ENCODE measurements at places on chromosomes 12 and 14. TPM values are rescaled to one million over a fixed set of nuclear protein-coding genes. Genes with fewer than 3 reads are reported as not detected.

- DNase-seq = peak; percentile 56
Measured at GRCh38 chr12:6570264-6570887, 2.3 kb upstream of the NOP2 start.

DNA sequence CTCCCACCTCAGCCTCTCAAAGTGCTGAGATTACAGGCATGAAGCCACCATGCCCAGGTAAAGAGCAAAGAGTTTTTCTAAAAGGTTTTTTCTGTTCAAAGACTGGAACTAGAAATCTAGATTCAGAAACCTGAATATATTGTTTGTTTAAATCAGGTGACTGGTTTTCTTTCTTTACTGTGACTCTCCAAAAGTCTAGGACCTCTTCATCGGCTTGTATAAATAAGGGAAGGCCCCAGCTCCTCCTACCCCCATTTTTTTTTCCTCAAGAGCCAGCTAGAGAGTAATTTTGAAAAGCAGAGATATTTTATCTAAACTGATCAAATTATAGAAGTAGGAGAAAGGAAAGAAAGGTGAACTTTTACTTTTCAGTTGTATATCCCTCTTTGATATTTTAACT lies 48.0 kb downstream of the TMEM116 start:
- no peak for DNase-seq

DNA sequence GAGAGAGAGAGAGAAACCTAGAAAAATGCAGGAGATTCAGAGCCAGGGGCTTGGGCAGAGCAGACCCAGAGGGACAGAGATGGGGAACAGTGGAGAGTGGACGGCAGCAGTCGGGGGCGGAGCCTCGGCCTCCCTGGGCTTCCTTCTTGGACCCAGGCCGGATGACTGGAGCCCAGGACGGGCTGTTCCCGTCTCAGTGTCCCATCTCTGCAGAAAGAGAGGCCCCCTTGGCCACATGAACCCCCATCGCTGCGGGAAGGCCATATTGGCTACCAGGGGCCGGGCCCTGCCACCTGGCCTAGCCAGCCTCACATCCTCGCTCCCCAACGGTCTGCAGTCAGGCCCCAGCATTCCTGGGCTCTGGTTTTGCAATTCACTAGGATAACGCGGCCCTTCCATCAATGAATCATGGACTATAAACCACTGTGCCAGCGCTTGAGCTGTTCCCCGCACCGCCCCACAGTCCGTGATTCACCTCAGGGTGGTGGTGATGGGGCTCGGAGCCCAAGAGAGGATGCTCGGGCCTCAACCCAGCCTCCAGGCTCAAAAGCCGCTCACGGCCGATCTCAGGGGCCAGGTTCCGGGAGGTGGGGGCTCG lies 116.5 kb downstream of the RFLNA start:
- DNase-seq = peak; percentile 85

- DNase-seq = peak; percentile 79
Measured at GRCh38 chr14:25132732-25133422, 82.9 kb upstream of the STXBP6 start.

- no peak for DNase-seq
Measured at GRCh38 chr12:131603106-131603938, 107.6 kb upstream of the SFSWAP start.

DNA sequence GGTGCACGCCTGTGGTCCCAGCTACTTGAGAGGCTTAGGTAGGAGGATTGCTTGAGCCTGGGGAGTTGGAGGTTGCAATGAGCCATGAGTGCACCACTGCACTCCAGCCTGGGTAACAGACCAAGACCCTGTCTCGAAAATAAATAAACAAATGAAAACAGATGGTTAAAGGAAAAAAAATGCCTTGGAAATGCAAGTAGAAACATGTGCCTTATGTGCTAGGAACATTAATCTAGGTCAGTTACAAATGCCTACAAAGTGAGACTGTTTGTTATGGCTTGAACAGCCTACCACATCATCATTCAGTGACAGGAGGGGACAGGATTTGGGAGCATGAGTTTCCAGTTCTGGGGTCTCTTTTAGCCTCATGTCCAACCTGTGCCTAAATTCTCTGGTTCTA lies 52.4 kb upstream of the BCAT1 start:
- DNase-seq = peak; percentile 8

DNA sequence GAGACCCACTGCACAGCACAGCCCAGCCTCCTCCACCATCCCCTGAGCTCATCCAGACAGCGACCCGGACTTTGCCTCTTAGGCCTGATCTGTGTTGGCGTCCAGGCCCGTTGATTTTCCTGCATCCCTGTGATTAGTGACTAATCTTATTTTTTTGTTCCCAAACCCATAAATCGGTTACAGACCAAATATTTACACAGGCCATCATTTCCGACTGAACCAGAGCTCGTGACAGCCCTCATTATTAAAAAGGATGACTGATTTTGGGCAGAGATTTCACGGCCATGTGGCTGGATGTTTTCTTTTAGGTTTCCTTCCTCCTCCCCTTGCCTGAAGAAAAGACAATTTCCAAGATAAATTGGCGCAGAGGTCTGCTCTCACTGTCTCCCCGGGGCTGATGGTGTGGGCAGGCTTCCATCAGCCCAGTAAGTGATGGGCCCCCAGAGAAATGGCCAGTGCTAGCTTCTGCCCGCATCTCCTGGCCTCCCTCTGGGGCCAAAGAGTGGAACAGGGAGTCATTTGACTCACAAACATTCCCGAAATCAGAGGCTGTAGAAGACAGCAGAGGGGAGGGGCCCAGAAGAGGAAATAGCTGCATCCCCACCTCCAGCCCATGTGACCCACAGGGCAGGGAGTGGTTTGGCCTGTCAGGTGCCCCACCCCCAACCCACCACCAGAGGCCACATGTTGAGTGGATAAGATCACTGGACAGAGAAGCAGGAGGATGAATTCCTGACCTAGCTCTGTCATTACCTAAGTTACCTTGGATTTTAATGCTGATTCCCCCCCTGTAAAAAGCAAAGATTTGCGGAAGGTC lies 283.5 kb downstream of the KSR2 start:
- peak; percentile 10 for DNase-seq

- no peak for DNase-seq
Measured at GRCh38 chr14:58088961-58089360, 63.1 kb downstream of the ARMH4 start.

DNA sequence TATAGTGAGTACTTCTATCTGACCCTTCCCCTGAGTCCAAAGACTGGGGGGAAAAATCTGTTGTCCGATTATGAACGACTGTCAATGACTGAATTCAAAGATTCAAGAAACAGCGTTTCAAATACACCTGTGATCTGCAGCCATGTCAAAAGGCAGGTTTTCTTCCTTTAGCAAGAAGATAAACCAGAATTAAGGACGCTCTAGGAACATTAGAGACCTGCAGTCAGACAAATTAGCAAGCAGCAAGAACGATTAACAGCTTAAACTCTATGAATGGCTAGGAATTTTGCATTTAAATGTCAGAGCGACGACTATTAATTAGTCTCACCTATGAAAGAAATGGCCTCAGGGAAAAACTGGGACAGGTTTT lies 2.1 kb downstream of the DUSP6 start:
- DNase-seq = no peak

DNA sequence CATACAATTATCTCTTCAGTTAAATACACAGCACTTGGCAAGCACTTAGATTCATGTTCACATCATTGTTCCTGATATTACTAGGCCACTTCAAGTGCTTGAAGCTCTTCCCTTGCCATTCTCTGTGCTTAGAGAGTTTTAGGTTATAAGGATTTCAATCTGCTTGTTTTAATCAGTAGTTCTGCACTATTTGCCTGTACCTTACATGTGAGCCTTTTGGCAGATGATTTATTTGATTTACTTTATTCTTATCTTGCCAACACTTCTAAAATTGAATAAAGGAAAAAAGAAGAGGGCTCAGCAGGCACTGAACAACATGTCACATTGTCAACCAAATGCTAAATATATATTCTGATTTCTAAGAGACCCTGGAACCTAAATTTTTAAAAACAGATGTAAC lies 363.8 kb upstream of the USP15 start:
- no peak for DNase-seq

DNA sequence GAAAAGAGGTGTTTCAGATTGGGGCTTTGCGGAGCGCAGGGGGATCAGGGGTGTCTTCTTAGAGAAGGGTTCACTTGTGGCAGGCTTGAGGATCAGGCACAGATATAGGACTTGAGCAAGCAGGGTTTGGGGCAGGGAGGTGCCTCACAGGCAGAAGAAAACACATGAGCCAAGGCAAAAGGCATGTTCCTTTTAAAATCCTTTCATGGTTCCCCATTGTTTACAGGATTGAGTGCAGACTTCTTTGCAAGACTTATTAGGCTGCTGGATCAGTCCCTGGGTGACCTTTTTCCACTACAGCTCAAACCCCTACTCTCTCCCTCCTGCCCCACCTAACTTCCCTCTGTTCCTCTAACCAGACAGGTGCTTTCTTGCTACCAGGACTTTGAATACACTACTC lies 19.7 kb downstream of the HSPB8 start:
- DNase-seq = no peak

DNA sequence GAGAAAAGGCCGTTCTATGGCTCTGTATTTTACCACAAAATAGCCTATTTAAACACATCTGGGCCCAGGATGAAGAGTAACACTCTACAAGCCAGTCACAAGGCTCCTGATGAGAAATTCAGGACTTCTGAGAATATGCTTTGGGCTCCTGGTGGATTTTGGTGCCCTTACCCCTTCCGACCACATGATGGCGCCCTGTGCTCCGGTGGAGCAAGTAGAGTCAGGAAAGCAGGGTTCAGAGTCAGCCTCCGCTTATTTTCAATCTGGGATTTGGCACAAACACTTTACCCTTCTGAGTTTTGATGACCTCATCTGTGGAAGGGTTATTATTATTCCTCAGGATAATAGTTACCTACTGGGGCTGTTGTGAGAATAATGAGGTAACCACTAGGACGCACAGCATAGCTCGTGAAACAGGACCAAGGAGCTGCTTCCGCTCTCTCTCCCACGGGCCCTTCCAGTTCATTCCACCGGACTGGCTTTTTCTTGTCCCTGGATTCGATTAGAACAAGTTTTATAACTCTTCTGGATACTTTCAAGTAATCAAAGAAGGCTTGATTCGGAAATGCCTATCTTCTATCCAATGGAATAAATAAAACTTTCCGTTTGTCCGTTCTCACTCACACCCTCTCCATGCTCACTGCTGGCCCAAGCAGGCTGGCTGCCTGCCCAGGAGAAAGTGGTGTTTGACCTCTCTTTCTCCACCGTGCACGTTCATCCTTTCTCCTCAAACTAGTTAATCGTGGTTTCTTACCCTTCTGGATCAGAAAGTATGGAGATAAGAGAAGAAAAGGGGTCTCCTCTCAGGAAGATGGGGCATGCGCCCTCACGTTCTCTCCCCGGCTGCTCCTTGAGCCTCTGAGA lies 104.6 kb downstream of the GALC start:
- peak; percentile 3 for DNase-seq

- DNase-seq = peak; percentile 36
Measured at GRCh38 chr14:29738950-29739349, 188.7 kb downstream of the PRKD1 start.

GRCh38 chr12:2013527-2014223 lies 9.4 kb upstream of the DCP1B start:
- no peak for DNase-seq

- DNase-seq = no peak
Measured at GRCh38 chr12:65055859-65056258, 65.2 kb downstream of the WIF1 start.

DNA sequence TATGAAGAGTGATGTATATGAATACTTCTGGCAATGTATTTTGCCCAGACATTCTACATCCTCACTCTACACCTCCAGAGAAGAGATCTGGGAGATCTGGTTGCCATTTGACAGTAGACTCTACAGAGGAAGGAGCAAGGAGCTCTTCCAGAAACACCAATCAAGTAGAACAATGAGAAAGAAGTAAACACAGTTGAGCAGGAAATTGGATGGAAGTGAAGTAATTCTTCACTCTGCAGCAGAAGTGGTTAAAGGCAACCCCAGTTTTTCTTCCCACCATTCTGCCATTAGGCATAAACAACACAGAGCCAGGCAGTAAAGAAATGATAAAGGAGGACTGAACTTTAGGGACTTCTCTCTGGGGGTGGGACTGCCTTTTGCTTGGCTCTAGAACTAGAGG lies 48.5 kb upstream of the PRICKLE1 start:
- no peak for DNase-seq

DNA sequence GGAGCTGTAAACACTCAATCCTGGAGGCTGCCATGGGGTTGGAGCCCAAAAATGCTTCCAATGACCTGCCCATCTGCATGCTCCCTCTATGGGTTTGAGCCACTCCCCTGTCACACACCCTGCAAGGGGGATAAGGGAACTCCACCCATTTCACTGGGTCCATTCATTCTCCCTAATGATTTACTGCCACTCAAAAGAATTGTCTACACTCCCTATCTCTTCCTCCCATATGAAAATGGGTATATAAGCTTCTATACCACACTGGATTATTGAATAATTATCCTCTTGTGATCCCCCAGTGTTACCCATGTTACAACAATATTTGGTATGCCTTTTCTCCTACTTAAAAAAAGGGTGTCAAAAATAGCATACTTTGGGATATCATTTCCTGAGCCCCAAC lies 260.8 kb upstream of the CCDC196 start:
- DNase-seq = no peak

DNA sequence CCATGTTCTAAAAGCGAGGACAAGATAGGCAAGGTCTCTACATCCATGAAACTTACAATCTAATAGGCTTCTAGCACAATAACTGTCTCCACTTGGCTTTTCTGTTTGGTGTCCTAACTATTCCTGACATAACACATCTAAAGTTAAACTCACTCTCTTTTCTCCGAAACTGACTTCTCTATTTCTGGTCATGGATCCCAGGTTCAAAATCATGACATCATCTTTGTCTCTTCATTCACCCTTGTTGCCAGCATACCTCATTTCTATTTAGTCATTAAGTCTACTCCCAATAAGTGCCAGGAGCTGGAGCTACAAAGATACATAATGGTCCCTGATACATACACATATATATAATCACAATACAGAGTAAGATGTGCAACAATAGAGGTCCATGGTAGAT lies 53.9 kb upstream of the CEP83 start:
- DNase-seq = no peak

- no peak for DNase-seq
Measured at GRCh38 chr14:103206023-103206481, 82.8 kb downstream of the TNFAIP2 start.

GRCh38 chr14:41235466-41235865 lies 371.2 kb upstream of the LRFN5 start:
- DNase-seq = no peak

DNA sequence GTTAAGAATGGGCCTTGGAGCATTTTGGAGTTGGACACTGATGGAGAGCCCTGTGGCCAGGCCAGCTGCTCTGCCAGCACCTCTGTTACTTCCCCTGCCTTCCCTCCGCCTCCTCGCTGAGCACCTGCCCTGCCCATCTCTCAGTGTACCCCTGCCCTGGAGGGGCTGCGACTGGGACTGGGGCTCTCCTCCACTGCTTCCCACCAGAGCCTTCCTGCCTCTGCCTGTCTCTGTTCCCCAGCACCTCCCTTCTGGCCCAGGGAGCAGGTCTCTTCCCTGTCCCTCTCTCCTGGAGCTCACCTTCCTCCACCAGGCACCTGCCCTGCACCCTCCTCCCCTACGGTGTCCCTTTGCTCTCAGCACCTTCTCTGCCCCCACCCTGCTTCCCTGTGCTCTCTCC lies 62.1 kb downstream of the WDR20 start:
- no peak for DNase-seq

GRCh38 chr14:78469947-78470346 lies 299.8 kb downstream of the NRXN3 start:
- no peak for DNase-seq

GPR84 gene
- not detected for total RNA-seq

GLI1 gene
- total RNA-seq = 0.56 TPM

CPNE6 gene
- not detected for total RNA-seq

YEATS4 gene
- 24.7 TPM for total RNA-seq

KRT81 gene
- total RNA-seq = not detected

SLC41A2 gene
- 9.7 TPM for total RNA-seq

KRT78 gene
- not detected for total RNA-seq

RPL10L gene
- total RNA-seq = not detected

WNT1 gene
- not detected for total RNA-seq

DDX23 gene
- 61.2 TPM for total RNA-seq

Measured in myocyte (in vitro differentiated cells).